Activated T-cell treated with anti-CD3 and anti-CD28 coated beads, Interleukin-2, amount 50 U/mL, for 72 hours (primary cell): ENCODE measurements at places on chromosomes 16 and 17. TPM values are rescaled to one million over a fixed set of nuclear protein-coding genes. Genes with fewer than 3 reads are reported as not detected.

The PLK1 gene
- 110 TPM for total RNA-seq

The CDK3 gene
- 9.1 TPM for total RNA-seq

The SGCA gene
- total RNA-seq: 1.7 TPM

The KRT14 gene
- total RNA-seq: not detected

The KRT33A gene
- not detected for total RNA-seq

The CRHR1 gene
- total RNA-seq: not detected

The PRDM7 gene
- not detected for total RNA-seq

The SCNN1B gene
- not detected for total RNA-seq

The TBX4 gene
- not detected for total RNA-seq

The RPS15A gene
- total RNA-seq: 2,952 TPM

The TLCD3B gene
- total RNA-seq: 4.5 TPM

The ACBD4 gene
- total RNA-seq: 20.1 TPM

The HIC1 gene
- total RNA-seq: 21.4 TPM

The PSMB10 gene
- 169 TPM for total RNA-seq

The MYH11 gene
- not detected for total RNA-seq

The KRTAP9-4 gene
- total RNA-seq: not detected

DNA sequence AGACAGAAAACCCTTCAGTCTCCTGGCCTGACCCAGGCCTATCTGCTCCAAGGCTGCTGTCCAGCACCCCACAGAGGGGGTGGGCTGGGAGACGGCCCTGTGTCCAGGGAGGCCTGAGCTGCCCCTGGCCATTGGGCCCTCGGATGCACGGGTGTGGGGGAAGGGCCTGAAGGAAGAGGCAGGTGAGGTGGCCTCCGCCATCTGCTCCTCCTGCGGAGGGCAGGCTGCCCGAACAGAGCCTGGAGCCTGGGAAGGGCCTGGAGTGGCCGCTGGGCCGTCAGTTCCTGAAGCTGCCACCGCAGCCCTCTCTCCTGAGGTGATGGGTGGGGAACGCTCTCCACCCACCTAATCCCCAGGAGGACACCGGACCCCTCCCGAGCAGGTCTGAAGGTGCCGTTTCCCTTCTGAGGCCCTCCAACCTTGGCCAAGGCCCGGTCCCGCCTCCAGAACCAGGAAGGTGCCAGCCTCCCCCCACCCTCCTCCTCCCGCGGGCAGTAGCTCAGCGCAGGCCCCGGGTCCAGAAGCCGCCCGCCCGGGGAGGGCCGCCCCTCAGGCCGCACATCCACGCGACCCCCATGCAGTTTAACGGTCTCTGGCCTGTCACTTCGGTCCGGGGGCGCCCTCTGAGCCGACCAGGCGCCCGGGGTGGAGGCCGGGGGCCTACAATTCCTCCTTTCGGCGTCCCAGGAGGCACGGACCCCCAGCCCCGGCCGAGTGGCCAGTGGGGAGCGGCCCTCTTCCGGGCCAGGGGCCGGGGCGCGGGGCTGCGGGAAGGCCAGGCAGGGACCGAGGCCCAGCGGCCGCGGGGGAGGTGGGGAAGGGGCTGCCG lies 835 bp downstream of the FBXL16 start:
- no peaks in the 10 kb centered on the region for H3K4me1 ChIP-seq
- H3K36me3 ChIP-seq: no peaks in the 10 kb centered on the region
- H3K27ac ChIP-seq: no peak overlapping the region
- DNase-seq: no peak
- H3K27me3 ChIP-seq: peaks cover 53% of the 10 kb centered on the region
- H3K4me3 ChIP-seq: peak overlapping the region; percentile 27

DNA sequence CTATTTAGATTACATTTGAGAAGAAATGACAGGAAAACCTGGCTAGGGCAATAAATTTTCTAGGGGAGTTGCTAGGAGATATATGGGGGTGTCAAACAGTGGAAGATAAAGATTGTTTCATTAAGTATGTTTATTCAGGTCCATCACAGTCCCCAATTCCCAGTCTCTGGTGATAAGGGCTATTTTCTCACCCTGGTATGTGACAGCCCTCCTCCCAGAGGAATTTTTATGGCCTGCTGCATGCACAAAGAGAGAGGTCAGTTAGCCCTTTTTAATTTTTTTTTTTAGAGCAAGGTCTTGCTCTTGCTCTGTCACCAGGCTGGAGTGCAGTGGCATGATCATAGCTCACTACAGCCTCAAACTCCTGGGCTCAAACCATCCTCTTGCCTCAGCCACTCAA lies 53.6 kb upstream of the ATF7IP2 start:
- DNase-seq: no peak
- no peaks in the 10 kb centered on the region for H3K27me3 ChIP-seq
- H3K4me1 ChIP-seq: peaks cover 43% of the 10 kb centered on the region
- no peak overlapping the region for H3K27ac ChIP-seq

DNA sequence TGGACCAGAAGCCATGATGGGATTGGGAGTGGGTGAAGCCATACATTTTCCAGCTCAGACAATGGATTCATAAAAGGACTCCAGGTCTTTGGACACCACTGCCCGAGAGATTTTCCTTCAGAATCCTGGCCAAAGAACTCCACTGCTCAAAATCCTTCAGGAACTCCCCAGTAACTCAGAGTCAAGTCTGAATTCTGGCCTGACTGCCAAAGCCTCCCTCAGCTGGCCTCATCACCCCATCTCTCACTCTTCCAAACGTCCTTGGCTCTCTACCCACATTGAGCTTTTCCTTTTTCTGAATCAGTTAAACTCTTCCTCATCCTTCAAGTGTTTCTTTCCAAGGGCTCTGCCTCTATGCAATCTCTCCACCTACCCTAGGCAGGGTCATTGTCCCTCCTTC lies 1.2 kb upstream of the SEPTIN1 start:
- H3K27ac ChIP-seq: peak overlapping the region; percentile 72
- H3K36me3 ChIP-seq: peaks cover 10% of the 10 kb centered on the region
- peak overlapping the region; percentile 85 for H3K4me3 ChIP-seq
- no peak for DNase-seq
- no peaks in the 10 kb centered on the region for H3K27me3 ChIP-seq
- peaks cover 51% of the 10 kb centered on the region for H3K4me1 ChIP-seq

DNA sequence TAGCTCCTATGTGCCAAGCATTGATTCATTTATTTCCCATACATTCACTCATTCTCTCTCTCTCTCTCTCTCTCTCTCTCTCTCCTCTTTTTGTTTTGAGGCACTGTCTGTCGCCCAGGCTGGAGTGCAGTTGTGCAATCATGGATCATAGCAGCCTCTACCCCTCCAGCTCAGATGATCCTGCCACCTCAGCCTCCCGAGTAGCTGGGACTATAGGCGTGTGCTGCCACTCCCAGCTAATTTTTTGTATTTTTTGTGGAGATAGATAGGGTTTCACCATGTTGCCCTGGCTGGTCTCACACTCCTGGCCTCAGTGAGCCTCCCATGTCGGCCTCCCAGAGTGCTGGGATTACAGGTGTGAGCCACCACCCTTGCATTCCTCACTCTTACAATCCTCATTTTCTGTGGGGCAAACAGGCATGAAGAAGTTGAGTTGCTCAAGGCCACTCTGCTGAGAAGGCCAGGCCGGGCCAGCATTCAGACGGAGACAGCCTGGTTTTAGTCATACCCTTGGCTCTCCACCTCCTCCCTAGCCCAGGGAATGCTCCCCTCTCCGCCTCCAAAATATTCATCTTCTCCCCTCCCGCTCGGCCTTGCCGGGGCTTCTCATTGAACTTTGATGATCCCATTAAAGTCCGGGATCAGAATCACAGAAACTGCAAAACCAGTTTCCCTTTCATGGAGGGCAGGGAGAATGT lies 765 bp upstream of the PRM2 start:
- H3K27me3 ChIP-seq: peaks cover 2% of the 10 kb centered on the region
- peaks cover 2% of the 10 kb centered on the region for H3K4me1 ChIP-seq

- H3K27ac ChIP-seq: no peak overlapping the region
- no peak overlapping the region for H3K4me3 ChIP-seq
- no peaks in the 10 kb centered on the region for H3K4me1 ChIP-seq
- no peaks in the 10 kb centered on the region for H3K36me3 ChIP-seq
- no peak for DNase-seq
- H3K27me3 ChIP-seq: no peaks in the 10 kb centered on the region
These were observed 235.1 kb downstream of the ZNF423 start for GRCh38 chr16:49620869-49621240.

DNA sequence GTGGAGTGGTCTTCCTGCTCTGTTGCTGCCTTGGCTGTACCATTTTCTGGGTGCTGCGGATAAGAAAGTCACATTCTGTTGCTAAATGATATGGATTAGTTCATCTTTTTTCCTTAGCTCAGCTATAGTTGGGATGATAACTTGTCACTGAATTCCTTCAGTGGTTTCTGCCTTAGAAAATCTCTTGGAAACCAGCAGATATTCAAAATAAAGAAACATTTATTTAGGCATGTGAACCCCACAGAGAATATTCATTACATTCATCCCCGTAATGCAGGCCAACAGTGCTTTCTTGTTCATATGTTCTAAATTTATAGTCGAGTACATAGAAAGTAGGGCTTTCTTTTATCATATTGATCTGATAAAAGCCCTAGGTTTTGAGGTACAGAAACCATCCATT lies 151.3 kb downstream of the CYB561 start:
- no peaks in the 10 kb centered on the region for H3K27me3 ChIP-seq
- DNase-seq: no peak
- H3K4me1 ChIP-seq: no peaks in the 10 kb centered on the region
- no peak overlapping the region for H3K27ac ChIP-seq

- H3K4me3 ChIP-seq: peak overlapping the region; percentile 18
- H3K27ac ChIP-seq: peak overlapping the region; percentile 33
- H3K4me1 ChIP-seq: peaks cover 11% of the 10 kb centered on the region
- H3K27me3 ChIP-seq: no peaks in the 10 kb centered on the region
These were observed 15.3 kb downstream of the RNF43 start for GRCh38 chr17:58402047-58402446.

DNA sequence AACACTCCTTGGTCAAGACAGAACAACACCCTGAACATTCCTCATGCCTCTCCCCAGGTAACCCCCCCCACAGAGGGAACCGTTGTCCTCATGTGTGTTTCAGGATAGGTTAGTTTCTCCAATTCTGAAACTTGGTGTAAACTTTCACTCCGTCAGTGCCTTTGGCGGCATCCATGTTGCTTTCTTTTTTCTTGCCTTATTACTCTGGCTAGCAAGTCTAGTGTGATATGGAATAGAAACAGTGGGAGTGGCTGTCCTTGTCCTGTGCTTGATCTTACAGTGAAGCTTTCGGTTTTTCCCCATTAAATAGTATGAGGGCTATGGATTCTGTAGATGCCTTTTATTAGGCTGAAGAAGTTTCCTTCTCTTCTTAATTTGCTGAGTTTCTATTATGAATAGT lies 35.7 kb upstream of the GNG13 start:
- H3K4me1 ChIP-seq: no peaks in the 10 kb centered on the region
- no peak for DNase-seq
- H3K27ac ChIP-seq: no peak overlapping the region
- H3K36me3 ChIP-seq: peaks cover 5% of the 10 kb centered on the region
- no peaks in the 10 kb centered on the region for H3K27me3 ChIP-seq
- H3K4me3 ChIP-seq: no peak overlapping the region

DNA sequence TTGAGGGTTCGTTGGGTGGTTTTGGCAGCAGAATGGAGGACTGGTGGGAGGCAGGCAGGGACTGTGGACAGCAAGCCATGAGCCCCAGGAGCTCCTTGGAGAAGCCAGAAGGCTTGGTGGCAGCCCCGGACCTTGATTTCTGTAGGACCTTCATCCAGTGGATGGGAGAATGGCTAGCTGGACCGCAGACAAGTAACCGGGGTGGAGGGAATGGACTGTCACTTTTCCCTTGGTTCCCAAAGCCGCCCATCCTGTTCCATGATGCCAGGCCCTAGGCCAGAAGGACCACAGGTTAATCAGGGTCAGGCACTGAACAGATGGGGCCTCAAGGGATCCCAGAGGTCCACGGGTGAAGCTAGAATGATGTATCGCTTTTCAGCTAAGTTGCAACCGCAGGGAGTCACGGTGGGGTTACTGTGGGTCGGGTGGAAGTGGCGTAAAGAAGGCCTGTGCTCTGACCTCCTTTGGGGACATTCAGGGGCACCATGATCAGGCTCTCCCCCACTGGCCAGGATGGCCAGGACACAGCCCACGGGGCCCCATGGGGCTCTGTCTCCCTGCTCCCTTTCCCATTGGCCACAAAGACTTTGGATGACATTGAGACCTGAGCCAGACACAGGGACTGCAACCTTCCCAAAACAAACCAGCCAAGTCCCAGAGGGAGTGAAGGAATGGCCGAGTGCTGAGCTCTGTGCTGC lies 66.9 kb upstream of the MRTFB start:
- no peak for DNase-seq
- H3K4me3 ChIP-seq: no peak overlapping the region
- H3K36me3 ChIP-seq: no peaks in the 10 kb centered on the region
- peaks cover 39% of the 10 kb centered on the region for H3K27me3 ChIP-seq
- no peak overlapping the region for H3K27ac ChIP-seq

GRCh38 chr17:83175119-83175821 lies 95.9 kb downstream of the METRNL start:
- peaks cover 8% of the 10 kb centered on the region for H3K27me3 ChIP-seq
- no peak overlapping the region for H3K4me3 ChIP-seq
- no peaks in the 10 kb centered on the region for H3K36me3 ChIP-seq
- DNase-seq: no peak
- no peak overlapping the region for H3K27ac ChIP-seq
- no peaks in the 10 kb centered on the region for H3K4me1 ChIP-seq

- peak overlapping the region; percentile 95 for H3K27ac ChIP-seq
- H3K36me3 ChIP-seq: peaks cover 17% of the 10 kb centered on the region
- no peak for DNase-seq
- peak overlapping the region; percentile 32 for H3K4me3 ChIP-seq
- H3K27me3 ChIP-seq: no peaks in the 10 kb centered on the region
These were observed 11.1 kb downstream of the PTRH2 start for GRCh38 chr17:59695945-59696681.

- H3K27ac ChIP-seq: peak overlapping the region; percentile 93
- H3K4me1 ChIP-seq: no peaks in the 10 kb centered on the region
- DNase-seq: no peak
- H3K36me3 ChIP-seq: peaks cover 9% of the 10 kb centered on the region
- no peak overlapping the region for H3K4me3 ChIP-seq
These were observed 98.6 kb downstream of the CYTH1 start for GRCh38 chr17:78683408-78683961.

DNA sequence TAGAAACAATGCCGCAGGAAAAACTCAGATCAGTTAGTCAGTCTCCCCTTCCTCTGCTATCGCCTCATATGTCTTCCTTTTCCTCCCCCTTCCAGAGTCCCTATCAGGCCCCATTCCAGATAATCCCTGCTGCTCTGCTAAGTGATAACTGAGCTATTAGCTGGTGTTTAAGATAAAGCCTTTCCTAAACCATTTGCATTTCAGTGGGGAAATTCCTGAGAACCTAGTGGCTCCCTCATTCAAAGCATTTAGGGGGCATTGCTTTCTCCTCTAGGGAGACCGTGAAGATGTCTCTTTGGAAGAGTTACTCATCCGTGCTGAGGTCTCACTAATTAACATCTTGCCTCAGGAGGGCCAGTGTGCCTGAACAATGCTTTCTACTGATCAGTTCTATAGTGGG lies 401.6 kb downstream of the NPIPA7 start:
- no peak for DNase-seq
- H3K27ac ChIP-seq: no peak overlapping the region
- H3K4me3 ChIP-seq: no peak overlapping the region
- H3K4me1 ChIP-seq: no peaks in the 10 kb centered on the region
- H3K27me3 ChIP-seq: peaks cover 6% of the 10 kb centered on the region

DNA sequence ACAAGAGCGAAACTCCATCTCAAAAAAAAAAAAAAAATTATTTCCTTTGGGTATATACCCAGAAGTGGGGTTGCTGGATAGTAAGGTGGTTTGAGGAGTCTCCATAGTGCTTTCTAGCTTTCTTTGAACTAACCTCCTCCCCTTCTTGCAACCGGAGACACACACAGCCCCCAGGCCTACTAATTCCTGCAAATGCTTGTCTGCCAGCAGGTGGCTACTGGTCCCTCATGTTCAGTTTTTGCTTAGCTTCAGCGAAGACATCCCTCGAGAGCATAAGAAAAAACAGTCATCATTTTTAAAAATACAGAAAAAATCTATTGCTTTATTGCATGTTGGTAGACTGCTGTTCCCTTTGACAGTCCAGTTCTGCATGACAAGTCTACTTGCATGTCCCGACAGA lies 439.0 kb downstream of the UTP18 start:
- H3K27me3 ChIP-seq: peaks cover 22% of the 10 kb centered on the region
- no peaks in the 10 kb centered on the region for H3K36me3 ChIP-seq
